Stimulated activated CD8-positive, alpha-beta memory T cell treated with anti-CD3 and anti-CD28 coated beads, Interleukin-7, amount 100 ng/mL, for 1 hour (primary cell): ENCODE measurements at places on chromosomes 7 and 10.

DNA sequence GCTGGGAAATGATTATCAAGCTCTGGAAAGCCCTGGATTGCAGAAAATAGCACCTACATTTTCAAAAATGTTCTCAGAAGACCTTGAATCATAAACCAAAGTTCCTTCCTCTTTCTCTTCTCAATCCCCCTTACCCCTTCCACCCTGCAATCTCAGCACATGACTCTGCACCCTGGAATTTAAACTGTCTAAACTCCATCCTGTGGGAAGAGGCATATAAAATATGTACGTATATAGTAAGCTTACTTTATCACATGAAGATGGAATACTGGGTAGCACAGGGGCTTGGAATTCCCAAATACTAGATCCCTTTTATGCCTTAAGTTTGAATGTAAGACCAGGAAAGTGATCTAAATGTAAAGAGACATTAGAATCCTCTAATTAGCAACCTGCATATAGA is 7.7 kb downstream of the AGMO start:
- DNase-seq: no peak

- DNase-seq: no peak
Observed at GRCh38 chr10:24383681-24384106, 174.8 kb downstream of the KIAA1217 start.

GRCh38 chr7:104979167-104979841 is 34.7 kb upstream of the KMT2E start:
- no peak for DNase-seq

- no peak for DNase-seq
Observed at GRCh38 chr10:110637558-110638053, 6.5 kb upstream of the RBM20 start.

GRCh38 chr7:136741941-136742340 is 126.5 kb upstream of the CHRM2 start:
- DNase-seq: no peak

- no peak for DNase-seq
Observed at GRCh38 chr7:101870361-101871062, 53.1 kb downstream of the CUX1 start.

DNA sequence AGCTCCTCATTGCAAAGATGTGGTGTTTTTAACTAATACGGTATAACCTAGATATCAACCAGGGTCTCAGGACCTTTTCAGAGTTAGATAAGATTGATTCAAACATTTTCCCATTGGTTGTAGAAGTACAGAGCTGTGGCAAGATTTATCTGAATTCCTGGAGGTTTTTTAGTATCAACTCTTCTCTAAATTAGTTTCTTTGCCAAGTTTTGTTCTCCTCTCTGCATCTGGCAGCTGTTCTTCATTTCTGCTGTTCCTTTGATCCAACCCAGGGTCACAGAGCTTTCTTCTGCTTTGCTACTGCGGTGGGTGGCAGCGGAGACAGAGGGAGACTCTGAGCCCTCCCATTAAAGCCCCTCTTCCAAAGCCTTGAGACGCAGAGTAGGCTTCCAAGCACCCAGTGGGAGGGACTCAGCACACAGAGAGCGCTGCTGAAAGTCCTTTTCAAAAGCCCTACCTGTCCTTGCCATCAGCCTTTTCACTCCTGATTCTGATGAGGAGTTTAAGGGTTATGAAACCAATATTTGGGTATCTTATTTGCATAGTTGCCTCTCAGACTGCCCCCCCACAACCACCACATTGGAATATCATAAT is 146.3 kb upstream of the EEPD1 start:
- no peak for DNase-seq

- DNase-seq: peak; percentile 23
Observed at GRCh38 chr10:91796331-91797047, 1.7 kb upstream of the TNKS2 start.

- no peak for DNase-seq
Observed at GRCh38 chr7:43204081-43204480, 91.6 kb downstream of the HECW1 start.

DNA sequence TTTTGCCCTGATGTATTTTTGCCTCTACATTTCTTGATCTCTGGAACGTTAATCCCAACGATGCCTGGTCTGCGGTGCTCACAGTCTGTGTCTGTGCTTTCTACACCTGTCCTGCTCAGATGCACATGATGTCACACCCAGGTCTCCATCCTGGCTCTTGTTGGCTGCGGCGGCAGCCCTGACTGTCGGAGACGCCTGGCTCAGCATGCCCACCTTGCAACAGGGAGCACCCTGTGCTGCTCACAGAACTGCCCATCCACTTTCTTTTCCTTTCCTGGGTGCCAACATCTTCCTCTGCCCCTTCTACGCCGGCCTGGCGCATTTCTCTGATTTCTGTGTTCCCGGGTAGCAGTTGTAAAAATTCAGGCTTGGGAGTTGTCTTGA is 106.2 kb downstream of the CUX1 start:
- no peak for DNase-seq

DNA sequence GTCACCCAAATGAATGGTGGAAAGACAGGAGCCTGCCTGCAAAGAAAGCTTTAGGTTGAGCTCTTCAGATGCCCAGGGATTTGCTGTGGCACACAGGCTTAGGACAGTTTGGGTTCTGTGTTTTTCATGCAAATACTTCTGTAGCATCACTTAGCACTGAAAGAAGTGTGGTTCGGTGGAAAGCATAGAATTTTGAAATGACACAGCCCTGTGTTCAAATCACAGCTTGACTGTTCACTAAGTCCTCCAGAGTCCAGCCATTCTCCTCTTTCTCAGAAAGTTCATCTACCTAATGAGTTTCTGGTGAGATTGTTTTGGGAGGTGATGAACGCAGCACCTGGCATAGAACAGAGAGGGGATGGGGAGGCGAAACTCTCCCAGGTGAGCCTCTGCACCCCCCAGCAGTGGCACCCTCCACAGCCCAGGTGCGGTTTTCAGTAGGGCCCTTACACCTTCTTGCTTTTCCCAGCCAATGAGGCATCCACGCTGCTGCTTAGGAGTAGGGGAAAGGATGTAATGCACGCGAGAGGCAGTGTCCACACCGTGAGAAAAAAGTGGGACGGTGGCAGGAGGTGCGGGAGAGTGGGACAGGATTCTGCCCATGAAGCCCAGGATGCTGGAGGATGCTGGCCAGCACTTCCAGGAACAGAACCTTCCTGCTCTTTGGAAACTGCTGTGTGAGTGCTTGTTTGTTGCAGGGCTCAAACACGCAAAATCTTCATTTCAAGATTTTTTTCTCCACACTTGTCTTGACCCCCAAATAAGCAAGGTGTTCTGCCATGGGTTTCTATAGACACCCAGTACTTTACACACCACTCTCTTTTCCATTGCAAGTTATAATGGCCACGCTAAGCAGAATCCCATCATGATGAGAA is 11.6 kb downstream of the EN2 start:
- no peak for DNase-seq

DNA sequence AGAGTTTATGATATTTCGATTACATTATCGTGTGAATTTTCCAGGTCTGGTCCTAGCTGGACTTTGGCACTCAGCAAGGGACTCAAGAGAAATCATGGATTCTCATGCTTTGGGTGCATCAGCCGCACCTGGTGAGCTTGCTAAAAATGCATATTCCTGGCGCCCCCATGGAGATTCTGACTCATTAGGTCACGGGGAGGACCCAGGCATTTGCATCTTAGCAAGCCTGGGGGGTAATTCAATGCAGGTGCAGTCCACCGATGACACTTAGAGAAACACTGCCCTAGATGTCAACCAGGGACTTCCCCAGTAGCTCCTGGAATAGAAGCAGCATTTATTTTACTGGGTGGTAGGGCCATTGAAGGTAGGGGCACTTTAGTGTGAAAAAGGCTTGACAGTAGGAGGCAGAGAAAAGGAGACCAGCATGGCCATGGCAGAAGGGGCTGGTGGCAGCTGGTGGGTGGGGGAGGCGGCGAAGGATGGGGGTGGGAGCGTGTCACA is 29.9 kb upstream of the PDCD4 start:
- DNase-seq: no peak

GRCh38 chr7:105189859-105190492 is 176.0 kb downstream of the KMT2E start:
- DNase-seq: no peak

- no peak for DNase-seq
Observed at GRCh38 chr7:29651477-29651876, 87.8 kb downstream of the PRR15 start.

- no peak for DNase-seq
Observed at GRCh38 chr10:116836083-116836482, 13.2 kb upstream of the ENO4 start.

DNA sequence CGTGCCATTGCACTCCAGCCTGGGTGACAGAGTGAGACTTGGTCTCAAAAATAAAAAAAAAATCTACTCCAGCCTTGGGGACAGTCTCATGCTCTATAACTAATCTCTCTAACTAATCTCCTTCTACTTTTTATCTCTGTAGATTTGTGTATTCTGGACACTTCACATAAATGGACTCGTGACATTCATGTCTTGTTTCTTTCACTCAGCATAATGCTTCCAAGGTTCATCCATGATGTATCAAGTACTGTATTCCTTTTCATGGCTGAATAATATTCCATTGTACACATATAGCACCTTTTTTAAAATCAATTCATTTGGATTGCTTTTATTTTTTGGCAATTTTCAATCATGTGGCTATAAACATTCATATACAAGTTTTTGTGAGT is 9.8 kb upstream of the COL26A1 start:
- DNase-seq: no peak

GRCh38 chr7:24143547-24143946 is 140.4 kb upstream of the NPY start:
- DNase-seq: no peak

GRCh38 chr7:71019706-71020105 is 112.2 kb upstream of the GALNT17 start:
- no peak for DNase-seq

GRCh38 chr10:60827791-60828488 is 49.7 kb downstream of the CDK1 start:
- DNase-seq: no peak

- DNase-seq: no peak
Observed at GRCh38 chr10:45428611-45429510, 54.8 kb downstream of the ALOX5 start.

DNA sequence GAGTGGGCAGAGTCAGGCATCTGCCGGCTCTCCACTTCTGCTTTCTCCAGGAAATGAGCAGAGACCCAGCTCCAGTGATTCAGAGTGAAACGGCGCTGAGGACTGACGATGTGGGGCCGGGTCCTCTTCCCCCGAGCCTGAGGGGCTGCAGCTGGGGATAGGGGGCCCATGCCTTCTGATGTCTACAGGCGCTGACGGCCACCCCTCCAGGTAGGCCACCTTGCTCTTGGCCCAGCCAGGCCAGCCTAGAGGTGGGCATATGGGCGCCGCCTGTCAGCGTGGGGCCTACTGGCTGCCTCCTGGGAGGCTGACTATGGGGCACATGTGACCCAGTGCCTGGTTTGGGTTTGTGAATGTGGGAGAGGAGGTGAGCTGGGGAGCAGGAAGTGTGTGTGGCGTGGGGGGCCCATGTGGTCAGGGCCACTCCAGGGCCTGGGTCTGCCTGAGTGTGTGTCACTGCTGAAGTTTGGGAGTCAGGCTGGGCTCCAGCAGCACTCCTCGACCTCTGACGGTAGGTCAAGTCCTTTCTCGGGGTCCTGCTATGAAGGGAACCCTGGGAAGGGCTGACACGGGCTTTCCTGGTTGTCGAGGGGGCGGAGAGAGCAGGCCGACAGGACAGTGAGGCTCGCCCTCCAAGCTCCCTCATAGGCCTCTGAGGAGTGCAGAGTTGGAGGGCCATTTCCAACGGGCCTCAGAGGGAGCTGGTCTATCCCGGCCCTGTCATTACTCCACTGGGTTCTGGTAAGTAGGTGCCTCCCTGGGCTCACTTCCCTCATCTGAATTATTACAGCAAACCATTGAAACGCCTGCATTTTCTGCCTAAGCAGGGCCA is at the start of gene WDFY4:
TSS of gene WDFY4 (plus strand) at position 82 of the 832 bp plus-strand sequence. CDS start 24,860 bp downstream, outside the sequence.
- no peak for DNase-seq

DNA sequence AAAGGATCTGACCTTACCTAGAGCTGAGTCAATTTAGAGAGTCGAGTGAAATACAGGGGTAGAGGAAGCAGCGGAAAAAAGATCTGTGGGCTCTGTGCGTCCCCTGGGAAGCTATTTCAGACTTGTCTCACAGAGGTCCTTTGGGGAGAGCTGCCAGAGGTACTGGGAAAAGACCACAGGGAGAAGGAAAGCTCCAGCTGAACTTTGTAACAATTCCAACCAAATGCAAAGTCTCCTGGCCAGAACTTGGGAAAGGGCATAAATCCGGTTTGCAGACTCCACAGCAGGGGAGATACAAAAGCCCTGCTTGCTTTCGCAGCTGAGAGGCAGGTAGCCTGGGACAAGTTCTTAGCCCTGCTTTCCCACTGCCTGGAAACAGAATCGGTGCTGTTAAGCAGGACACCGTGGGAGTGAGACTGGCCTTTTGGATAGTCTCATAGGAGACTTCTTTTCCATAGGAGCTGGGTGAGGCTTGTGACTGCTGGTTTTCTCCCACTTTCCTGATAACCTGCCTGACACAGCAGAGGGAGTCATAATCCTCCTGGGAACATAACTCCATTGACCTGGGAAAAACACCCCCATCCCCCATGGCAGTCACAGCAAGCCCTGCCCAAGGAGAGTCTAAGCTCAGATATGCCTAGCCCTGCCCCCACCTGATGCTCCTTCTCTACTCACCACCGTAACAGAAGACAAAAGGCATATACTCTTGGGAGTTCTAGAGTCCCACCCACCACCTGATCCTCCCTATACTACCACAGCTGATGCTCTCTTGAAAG is 926.2 kb downstream of the KCNMA1 start:
- no peak for DNase-seq

- DNase-seq: no peak
Observed at GRCh38 chr7:156014808-156015207, 202.5 kb upstream of the SHH start.

DNA sequence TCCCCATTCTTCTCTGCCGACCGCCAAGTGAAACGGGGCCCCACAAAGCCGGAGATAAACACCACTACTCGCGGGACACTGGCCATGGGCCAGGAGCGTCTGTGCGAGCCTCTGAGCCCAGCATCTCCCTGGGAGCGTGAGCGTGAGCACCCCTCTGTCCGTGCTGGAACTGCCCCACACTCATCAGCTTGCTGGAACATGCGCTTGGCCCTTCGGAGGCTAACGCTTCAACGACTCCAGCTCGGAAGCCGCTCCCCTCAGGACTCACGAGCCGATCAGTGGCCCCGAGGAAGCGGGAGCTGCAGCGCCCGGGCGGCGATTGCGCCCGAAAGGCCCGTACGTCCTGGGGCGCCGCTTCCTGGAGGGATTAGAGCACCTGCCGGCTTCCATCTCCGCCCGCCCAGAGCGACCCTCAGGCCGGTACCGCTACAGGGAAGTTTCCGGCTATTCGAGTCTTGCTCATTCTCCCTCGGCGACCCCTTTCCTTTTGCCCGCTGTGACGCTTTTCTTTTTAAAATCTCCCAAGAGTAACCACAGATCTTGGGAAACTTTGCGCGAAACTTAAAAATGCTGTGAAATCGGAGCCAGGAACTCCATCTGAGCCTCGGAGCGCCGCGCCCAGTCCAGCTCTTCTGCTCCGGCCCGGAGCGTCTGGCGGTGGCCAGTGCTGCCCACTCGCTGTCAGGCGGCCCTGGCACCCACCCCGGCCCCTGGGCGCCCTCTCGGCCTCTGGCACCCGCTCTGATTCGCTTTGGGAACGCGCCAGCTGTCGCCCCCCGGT is 1.0 kb downstream of the TLL2 start:
- no peak for DNase-seq

GRCh38 chr10:74034301-74034700 is 36.4 kb downstream of the VCL start:
- DNase-seq: no peak
